Left renal cortex interstitium (tissue), 4 donors: ENCODE measurements at places on chromosomes 5 and 9. TPM values are rescaled to one million over a fixed set of nuclear protein-coding genes. Genes with fewer than 3 reads are reported as not detected.

- no peak for DNase-seq
Observed at GRCh38 chr5:2153350-2153749, 270.6 kb upstream of the IRX4 start.

DNA sequence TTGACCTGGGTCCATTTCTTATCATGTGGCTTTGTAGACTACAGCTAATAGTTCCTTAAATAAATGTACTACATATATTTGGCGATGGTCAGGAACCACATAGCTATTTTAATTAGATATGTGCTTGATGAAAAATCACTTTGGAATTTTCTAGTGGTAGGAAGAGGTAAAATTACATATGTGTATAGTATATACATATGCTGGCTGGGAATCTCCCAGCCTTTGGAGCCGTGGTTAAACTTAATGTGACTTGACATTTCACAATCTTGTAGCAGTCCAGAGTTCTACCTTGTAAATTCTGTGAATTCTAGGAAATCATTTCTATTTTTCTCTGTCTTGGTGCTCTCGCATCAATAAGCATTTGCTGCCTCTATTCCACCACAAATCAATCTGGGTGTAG, 565.0 kb downstream of the DMRTA1 start:
- no peak for DNase-seq

DNA sequence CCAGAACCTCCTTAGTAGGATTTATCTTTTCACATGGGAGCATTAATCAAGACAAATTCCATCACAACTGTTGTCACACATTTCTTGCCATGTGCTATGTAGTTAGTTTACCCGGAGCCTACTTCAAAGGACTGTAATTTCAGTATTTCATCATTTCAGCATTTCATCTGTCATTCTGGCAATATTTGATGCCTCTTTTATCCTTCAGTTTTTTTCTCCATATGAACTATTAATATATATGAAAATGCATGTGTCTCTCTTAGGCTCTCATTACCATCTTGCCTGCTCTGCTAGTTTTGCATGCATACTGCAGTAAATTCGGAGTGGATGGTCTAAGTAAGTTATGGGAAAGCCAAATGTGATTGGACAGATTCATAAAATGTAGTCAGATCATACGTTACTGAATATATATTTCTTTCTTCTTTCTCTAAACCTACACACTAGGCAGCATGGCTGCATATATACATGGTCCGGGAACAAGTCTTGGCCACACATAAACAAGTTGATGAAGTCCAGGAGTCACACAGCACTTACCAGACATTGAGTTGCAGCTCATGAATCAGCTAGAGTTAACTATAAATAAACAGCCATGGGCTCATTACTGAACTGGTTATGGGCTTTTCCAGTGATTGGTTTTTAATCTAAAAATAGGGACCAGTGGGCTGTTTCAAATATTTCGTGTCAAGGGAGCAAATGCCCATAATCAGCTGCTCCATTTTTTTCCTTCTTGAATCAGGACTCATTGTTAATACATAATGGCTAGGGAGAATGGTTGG, 46.6 kb downstream of the SPATA31D1 start:
- no peak for DNase-seq

DNA sequence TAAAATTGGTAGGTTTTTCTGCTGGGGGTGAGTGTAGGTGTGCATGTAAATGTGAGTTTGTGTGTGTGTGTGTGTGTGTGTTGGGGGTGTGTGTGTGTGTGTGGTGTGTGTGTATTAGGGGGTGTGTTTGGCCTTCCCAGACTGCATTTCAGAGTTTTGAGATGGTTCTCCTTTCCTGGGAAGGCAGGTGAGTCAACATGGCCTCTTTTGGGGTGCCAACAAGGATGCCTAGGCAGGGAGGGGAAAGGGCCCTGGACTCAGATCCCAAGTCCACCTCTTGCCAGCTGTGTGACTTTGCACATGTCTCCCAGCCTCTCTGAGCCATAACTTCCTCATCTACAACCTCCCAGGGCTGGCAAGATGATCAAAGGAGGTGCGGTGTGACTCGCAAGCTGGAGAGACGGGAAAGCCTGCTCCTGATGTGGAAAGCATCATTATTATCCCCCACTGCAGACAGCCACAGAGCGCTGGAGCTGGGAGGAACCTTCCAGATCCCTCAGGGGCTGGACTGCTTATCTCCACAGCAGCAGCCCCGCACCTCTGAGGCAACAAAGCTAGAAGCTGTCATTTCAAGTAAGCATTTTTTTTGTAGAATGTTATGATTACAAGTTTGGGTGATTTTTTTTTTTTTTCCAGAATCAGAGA, 63.5 kb upstream of the TBC1D2 start:
- no peak for DNase-seq

DNA sequence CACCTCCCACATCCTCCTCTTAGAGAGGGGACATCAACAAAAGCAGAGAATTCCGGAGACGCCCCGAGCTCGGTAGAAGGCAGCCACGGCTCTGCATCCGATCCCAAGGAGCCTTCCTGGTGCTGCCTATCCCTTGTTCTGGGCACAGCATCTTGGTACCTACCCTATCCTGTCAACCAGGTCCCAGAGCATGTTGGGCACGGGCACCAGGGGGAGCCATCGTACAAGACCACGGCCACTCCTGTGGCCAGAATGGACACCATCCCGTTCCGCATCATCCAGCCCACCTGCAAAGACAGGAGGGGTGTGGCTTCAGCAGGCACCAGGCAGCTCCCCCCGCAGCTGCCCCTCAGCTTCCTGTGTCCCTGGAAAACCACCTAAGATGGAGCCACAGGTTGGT, 62.7 kb upstream of the ZNF354A start:
- no peak for DNase-seq

GRCh38 chr9:133968966-133969617, 23.0 kb downstream of the VAV2 start:
- DNase-seq = no peak

DNA sequence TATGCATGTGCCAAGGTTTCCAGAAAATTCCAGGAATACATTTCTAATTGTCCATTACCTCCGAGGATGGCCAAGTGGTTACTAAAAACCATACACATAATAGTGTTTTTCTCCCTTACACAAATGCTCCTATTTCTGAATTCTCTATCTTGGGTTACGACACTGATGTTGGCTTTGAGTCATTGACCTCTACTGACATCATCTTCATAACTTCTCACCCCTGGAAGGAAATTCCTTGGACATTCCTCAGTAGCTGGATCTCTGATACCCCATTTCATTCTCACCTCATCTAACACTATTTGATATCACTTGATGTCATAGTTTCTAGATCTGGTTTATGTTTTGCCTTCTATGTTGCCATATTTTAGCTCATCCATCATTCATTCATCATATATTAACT, 287.2 kb downstream of the CTNND2 start:
- no peak for DNase-seq

DNA sequence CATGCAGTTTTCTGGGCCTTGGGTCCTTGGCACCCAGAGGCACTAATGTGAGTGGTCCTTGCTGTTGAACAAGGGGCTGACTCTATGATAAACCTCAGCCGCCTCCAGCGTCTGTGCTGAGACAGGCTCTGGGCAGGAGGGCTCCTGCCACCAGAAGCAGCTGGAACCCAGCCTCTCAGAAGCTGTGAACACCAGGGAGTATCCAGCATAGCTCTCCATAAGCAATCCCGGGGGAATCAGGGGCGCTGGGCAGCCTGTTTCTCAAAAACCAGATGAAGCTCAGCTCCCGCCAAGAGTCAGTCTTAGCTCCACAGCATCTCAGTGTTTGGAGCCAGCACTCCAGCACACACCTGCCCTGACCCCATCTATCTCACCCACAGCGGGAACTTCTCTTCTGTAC, 170.2 kb downstream of the HSPA4 start:
- no peak for DNase-seq

GRCh38 chr9:14406463-14406862, 92.5 kb upstream of the NFIB start:
- no peak for DNase-seq

DNA sequence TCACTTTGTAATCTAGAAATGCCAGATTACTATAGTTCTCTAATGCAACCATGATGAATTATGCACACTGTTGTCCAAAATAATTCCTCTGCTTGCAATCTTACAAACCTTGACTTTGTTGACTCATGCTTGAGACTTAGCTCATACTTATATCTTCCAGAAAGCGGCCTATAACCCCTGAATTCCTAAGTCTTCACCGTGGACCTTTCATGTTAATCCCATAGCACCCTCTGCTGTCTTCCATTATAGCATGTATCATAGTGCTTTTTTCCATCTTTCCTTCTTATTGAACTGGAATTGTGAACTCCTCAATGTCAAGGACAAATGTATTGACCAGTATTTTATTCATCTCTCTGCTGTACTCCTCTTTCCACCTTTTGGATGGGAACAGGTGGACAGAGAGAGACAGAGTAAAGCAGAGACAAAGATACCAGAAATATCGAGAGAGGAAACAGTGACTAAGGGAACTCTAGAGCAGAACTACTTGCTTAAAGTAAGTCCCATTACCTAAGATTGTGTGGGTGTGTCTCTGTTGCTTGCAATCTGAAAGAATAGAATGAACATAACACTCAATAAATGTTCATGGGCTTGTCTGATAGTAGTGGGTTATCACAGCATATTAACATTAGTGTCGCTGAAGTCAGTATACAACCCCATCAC, 110.0 kb downstream of the LURAP1L start:
- DNase-seq = no peak

GRCh38 chr5:73823508-73823925, 197.5 kb downstream of the ARHGEF28 start:
- no peak for DNase-seq

DNA sequence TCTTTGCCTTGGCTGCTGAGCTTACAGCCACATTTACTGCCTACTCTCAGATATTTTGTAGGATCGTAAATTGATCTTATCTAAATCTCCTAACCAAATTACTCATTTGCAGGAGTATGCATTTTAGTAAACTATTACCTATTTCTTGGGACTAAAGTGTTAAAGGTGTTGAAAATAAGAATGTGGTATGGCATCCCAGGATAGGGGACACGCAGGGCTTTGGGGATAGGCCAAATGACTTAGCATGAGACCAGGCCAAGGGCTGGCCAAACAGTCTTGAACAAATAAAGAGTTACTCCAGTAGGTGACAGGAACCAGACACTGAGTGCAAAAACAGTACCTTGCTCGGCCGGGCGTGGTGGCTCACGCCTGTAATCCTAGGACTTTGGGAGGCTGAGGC, 25.1 kb downstream of the TBC1D2 start:
- no peak for DNase-seq

- no peak for DNase-seq
Observed at GRCh38 chr5:109920736-109921135, 231.0 kb downstream of the MAN2A1 start.

DNA sequence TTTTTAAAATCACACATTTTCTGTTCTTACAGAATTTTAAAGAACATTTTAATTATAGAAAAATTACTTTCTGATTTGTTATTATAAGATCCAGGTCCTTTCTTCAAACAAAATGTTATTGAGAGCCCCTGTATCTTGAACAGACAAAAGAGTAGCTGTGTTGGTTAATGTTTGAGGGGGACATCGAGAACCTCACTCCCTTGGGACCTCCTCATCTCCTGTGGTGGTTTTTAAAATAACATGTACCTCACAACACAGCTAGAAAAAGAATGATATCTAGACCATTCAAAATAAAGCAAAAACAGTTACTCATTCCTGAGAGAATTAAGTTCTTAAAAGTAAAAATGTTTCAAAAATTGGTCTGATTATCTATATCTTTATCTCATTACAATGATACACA, 54.7 kb downstream of the VCAN start:
- no peak for DNase-seq

- DNase-seq = no peak
Observed at GRCh38 chr5:80541392-80541791, 28.7 kb downstream of the ANKRD34B start.

- DNase-seq = no peak
Observed at GRCh38 chr5:119896826-119897536, 267.6 kb downstream of the FAM170A start.

CDKN2B gene
- polyA plus RNA-seq = 0.21 TPM

GARNL3 gene
- polyA plus RNA-seq = 12.9 TPM

CERT1 gene
- polyA plus RNA-seq = 55.4 TPM
